Suppressor macrophage treated with lipopolysaccharide for 1 hour (primary cell): ENCODE measurements at places on chromosomes 12 and 14.

- no peak for DNase-seq
Observed at GRCh38 chr14:56002342-56002741, 115.9 kb upstream of the PELI2 start.

DNA sequence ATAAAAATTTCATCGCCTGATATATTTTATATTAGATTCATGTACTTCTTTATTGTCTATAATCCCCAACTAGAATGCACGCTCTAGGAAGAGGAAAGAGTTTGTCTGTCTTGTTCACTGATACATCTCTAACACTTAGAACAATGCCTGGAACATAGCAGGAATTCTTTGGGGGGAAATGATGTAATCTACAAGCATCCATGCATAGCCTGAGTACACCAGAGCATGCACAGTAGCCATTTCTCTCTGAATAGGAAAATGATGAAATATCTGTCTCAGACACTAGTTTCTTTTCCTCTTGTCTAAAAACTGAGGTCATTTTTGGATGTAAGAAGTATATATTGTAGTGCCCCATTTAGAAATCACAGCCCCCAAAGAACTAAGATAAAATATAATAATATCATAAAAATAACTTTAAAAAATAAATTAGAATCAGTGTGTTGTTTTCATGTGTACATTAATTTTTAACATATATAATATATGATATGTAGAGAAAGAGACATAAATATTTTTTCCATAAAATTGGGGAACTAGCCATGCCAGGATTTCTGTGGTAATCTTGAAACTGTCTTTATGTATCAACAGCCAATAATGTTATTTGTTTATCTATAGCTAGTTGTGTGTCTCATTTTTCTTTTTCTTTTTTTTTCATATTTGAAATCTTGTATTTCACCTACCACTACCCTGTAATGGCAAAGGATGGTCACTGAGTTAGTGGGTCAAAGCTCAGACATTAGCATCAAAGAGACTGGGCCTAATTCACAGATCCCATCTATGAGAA is 155.6 kb upstream of the TMCC3 start:
- DNase-seq, result peak; percentile 72

DNA sequence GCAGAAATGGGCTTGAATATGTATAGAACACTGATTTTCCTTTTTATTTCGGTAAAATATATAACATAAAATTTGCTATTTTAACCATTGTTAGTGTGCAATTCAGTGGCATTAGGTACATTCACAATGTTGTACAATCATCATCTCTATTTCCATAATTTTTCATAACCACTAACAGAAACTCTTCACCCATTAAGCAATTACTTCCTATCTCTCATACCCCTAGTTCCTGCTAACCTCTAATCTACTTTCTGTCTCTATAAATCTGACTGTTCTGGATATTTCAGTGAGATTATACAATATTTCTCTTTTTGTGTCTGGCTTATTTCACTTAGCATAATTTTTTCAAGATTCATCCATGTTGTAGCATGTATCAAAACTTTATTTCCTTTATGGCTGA is 8.9 kb upstream of the RNF212B start:
- DNase-seq, result peak; percentile 4

- DNase-seq, result no peak
Observed at GRCh38 chr14:90676356-90676755, 139.9 kb downstream of the TTC7B start.

DNA sequence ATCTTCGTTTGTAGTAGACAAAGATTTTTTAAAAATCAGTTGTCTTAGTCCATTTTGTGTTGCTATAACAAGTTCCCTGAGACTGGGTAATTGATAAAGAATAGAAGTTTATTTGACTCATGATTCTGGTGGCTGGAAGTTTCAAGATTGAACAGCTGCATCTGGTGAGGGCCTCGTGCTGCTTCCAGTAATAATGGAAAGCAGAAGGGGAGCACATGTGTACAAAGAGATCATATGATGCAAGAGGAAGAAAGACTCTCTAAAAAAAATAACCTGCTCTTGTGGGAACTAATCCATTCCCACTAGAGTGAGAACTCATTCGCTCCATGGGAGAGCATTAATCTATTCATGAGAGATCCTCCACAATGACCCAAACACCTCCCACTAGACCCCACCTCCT is 24.8 kb downstream of the MUCL1 start:
- DNase-seq, result peak; percentile 42

DNA sequence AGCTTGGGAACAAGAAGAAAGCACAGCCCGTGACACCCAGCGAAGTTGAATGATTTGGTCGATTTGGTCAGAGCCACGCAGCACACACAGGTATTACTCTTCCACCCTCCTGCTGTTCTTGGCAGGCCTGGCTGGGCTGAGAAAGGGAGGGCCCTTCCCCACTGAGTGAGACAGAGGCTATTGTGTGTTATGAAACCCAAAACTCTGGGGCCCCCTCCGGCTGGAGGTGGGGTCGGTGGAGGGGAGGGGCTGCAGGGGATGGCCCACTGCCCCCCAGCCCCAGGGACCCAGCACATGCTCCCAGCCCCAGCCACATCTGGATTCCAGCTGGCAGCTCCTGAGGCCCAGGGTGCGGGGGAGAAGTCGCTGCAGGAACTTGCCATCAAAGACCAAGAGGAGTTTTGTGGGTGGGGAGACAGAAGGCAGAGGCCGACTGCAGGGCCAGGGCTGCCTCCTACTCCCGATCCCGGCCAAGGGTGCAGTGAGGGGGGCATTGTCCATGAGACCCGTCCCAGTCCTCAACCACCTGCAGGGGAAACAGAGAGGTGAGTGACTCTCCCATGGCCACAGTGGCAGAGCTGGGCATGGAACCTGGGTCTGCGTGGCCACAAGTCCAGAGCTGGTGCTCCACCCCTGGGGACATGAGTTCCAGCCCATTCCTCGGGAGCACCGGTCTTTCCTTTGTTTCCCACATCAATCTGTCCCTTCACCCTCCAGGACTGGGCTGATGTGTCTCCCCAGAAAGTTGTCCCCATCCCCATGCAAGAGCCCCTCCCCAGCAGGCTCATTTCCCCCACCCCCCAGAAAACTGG is 8.7 kb downstream of the TMEM119 start:
- no peak for DNase-seq

DNA sequence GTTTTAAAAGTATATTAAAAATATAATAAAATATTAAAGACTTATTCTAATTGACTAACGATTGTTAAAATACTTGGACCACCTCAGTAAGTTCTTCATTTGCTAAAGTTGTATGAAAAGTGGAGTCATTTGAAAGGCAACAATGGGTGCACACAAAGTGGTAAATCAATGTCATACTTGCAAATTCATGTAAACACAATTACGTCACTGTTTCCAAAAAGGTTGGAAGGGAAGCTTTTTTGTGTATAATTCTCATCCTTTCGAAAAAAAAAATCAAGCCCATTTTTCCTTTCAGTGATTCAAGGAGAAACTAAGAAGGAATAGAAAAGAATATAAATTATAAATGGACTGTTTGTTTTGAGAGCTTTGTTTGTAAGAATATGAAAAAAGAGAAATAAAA is 166.2 kb downstream of the PIK3C2G start:
- DNase-seq, result no peak

- DNase-seq, result peak; percentile 32
Observed at GRCh38 chr14:34931206-34931605, 51.6 kb upstream of the SRP54 start.

DNA sequence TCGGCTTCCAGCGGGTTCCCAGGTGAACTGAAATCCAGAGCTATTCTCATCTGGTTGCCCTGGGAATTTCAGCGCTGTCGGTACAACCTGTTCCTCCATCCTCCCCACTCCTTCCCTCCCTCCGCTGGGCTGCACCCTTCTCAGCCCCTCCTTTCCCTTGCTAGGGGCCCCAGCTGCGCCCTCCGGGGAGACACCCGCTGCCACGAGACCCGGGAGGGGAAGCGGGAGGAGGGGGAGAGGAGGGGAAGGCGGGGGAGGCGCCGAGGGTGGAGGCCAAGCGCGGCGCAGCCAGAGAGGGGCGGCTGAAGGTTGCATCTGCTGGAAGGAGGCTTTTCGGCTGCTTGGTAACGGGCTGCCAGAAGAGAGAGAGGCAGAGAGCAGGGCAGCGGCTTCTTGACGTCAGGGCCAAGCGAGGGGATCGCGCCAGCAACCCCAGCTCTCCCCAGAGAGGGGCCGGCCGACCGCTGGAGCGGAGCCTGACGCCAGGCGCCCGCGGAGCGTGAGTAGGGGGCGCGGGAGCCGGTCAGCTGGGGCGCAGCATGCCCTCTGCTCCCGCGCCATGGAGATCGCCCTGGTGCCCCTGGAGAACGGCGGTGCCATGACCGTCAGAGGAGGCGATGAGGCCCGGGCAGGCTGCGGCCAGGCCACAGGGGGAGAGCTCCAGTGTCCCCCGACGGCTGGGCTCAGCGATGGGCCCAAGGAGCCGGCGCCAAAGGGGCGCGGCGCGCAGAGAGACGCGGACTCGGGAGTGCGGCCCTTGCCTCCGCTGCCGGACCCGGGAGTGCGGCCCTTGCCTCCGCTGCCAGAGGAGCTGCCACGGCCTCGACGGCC is at the start of gene KCNA5:
TSS of gene KCNA5 (plus strand) at position 291 of the 831 bp plus-strand sequence. CDS start at position 560, 269 bp downstream.
- no peak for DNase-seq

GRCh38 chr12:63042646-63043045 is 107.7 kb upstream of the PPM1H start:
- DNase-seq, result no peak

DNA sequence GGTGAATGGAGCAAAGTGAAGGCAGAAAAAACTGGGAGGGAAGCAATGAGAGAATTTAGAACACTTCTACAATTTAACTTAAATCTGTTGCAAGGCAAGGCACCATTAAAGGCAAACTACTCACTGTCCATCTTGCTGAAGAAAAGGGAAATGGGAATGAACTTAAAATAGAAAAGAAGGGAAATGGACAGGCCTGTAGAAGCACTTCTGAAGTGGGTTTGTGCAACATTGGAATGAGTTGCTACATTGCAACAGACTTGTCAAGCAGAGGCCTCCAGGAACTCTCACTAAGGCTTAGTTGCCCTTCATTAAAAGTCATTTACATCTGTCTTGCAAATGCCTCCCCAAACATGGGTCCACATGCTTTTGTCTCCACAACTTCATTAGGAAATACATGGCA is 13.7 kb upstream of the OR10AD1 start:
- DNase-seq, result peak; percentile 85

DNA sequence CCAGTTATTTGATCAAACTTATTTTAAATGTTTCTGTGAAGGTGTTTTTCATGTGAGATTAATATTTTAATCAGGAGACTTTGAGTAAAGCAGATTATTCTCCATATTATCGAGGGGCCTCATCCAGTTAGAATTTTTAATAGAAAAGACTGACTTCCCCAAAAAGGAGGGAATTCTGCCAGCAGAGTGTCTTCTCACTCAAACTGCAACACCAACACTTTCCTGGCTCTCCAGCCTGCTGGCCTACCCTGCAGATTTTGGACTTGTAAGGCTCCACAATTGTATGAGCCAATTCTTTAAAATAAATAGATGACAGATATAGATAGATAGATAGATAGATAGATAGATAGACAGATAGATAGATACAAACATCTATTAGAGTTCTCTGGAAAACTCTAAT is 155.7 kb downstream of the SEC23A start:
- no peak for DNase-seq

- no peak for DNase-seq
Observed at GRCh38 chr14:69848903-69849391, 30.3 kb upstream of the SMOC1 start.

GRCh38 chr14:51660741-51661140 is 9.0 kb downstream of the FRMD6 start:
- no peak for DNase-seq

- DNase-seq, result no peak
Observed at GRCh38 chr12:5293773-5294172, 138.1 kb upstream of the NTF3 start.
